Caco-2 (cell line): ENCODE measurements at places on chromosomes 3 and 15. TPM values are rescaled to one million over a fixed set of nuclear protein-coding genes. Genes with fewer than 3 reads are reported as not detected.

- DNase-seq: no peak
These were observed 33.0 kb downstream of the KBTBD8 start for GRCh38 chr3:67030785-67031740.

DNA sequence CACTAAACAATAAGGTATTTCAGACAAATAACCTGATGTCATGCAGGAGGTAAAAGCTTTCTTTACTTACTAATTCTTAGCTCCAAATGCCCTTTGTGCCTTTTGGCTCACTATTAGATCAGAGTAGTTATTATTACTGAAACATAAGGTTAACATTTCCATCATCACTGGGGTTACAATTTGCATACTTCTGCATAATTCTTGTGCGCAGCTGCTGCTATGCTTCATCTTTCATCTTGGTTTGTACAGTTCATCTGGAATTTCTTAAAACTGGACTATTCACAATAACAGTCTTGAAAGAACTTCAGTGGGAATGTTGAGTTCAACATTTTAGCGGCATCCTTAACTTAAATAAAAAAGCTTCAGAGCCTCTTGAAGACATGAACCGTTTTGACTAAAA lies 383.2 kb upstream of the ADAMTS9 start:
- no peak for DNase-seq

The ALDH1L1 gene
- total RNA-seq: 0.07 and 0.41 TPM in 2 replicates

DNA sequence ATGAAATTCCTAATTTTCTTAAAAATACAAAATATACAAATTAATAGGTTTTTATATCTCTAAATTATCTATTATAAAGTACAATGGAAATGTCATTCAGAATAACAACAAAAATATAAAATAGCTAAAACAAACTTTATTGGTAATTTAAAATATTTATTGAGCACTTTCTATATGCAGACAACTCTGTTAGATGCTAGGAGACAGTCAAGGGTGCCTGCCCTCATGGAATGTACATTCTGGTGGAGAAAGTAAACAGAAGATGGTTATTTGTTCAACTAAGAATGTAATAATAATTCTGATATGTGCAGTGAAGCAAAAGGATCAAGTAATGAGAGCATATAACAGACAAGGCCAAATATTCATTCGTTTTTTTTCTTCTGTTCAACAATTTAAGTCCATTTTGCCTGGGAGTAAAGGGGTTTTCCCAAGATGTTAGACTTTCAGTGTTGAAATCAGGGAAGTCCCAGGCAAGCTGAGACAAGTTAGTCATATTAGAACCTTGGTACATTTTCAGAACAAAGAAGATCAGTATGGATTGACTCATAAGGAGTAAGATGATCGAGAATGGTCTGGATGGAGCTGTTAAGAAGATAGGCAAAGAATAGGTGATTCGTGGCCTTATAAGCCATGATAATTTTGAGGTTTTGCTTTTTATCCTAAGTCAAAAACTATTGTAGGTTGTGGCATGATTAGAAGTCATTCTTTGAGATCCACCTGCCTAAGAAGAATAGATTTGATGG lies 150.2 kb upstream of the MLF1 start:
- no peak for DNase-seq

The GPR171 gene
- total RNA-seq: not detected in 2 replicates

DNA sequence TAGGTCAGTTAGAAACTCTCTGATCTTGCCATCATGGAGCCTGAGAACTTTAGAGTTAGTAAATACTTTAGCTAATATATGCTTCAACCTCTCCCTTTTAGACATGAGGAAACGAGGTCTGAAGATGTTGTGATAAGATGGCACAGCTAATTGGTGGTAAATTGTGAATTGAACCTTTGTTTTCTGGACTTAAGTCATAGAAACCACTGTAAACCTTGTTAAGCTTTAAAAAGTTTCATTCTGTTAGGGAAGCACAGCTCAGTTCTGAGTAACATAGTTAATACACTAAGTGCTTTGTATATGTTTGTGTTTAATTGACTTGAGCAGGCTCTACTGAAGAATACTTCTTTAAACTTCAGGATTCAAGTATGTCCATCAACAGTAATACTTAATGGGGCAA lies 108.6 kb downstream of the AKAP13 start:
- no peak for DNase-seq

DNA sequence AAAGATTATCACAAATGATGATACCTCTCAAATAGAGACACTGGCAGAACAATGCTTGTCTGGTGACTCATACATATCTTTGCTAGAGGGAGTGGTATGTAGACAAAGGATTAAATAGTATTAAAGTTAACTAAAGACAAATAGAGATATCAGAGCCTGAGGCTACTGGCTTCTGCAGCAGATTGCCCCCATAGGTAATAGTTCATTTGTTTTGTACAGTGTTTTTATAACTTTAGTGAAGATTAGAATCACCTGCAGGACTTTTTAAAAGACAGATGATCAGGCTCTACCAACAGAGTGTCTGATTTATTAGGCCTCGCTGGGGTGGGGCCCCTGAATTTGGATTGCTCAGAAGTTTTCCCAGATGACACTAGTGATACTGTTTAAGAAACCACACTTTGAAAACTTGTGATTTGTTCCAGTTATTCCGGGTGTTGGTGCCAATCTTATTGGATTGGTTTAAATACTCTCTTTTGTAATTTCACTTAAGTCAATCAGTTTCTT lies 96.4 kb downstream of the NAALADL2 start:
- DNase-seq: peak; percentile 73
